BJ (cell line): ENCODE measurements at places on chromosomes 5 and 9.

GRCh38 chr5:59097712-59098111 lies 514.8 kb downstream of the RAB3C start:
- no peak for DNase-seq

DNA sequence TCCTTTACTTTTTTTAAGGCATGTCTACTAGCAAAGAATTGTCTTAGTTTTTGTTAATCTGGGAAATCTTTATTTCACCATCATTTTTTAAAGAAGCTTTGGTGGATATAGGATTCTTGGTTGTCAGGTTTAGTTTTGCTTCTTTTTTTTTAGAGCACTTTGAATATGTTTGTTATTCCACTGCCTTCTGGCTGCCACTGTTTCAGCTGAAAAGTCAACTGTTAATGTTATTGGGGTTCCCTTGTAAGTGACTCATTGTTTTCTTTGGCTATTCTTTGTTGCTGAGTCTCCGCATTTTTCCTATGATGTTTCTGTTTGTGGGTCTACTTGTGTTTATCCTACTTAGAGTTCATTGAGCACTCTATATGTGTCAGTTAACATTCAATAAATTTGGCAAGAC lies 44.4 kb downstream of the PHAX start:
- DNase-seq: no peak

- no peak for DNase-seq
Measured at GRCh38 chr5:90434116-90434714, 24.7 kb upstream of the CETN3 start.

DNA sequence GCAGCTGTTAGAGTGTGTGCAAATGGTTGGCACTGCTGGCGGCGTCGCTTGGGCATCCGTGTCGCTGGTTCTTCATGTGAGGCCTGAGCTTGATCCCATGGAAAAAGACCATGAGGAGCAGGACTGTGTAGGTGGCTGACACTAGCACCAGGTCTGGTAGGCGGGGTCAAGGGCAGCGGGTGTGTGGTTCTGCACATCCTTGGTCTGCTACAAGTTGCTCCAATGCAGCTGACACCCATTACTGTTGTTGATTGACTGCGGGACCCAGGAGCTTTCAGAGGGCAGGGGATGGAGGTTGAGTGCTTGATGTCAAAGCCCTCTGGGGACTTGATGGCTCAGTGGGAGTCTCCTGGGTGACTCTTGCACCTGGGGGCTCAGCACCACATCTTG lies 29.0 kb upstream of the PITX1 start:
- DNase-seq: no peak

DNA sequence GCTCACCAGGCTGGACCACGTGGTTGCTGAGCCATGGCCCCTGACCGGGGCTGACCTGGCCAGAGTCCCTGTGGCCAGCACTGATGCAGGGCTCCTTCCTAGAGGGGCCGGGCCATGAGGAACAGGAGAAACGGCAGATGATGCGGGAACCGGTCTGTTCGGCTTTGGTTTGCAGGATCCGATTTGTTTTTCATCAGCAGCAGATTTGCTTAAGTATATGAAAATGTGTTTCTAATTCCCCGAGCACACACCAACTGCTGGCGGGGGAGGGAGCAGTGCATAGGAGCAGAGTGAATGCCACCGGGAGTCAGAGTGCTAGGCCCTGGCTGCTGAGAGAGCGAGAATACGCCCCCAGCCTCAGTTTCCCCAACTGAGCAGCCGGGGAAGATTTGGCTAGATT lies 13.6 kb downstream of the NTNG2 start:
- no peak for DNase-seq

DNA sequence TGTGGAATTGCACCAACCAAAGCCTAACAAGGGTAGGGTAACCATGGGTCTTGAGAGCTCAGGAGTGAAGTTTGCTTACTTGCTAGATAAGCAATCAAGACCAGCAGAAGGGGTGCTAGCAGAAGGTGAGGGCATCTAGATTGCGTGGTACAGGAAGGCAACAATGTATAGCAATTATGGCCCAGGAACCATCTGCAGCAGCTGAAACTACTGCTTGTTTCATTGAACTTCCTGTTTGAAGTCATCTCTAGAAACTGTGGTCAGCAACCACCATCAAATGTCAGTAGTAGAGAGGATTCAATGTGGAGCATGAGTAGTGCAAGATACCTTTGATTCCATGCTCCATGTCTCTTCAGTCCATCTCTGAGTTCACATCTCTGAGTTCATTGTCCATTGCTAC lies 462.1 kb upstream of the GRAMD2B start:
- DNase-seq: no peak

- DNase-seq: no peak
Measured at GRCh38 chr9:35793461-35793860, 2.1 kb downstream of the NPR2 start.

DNA sequence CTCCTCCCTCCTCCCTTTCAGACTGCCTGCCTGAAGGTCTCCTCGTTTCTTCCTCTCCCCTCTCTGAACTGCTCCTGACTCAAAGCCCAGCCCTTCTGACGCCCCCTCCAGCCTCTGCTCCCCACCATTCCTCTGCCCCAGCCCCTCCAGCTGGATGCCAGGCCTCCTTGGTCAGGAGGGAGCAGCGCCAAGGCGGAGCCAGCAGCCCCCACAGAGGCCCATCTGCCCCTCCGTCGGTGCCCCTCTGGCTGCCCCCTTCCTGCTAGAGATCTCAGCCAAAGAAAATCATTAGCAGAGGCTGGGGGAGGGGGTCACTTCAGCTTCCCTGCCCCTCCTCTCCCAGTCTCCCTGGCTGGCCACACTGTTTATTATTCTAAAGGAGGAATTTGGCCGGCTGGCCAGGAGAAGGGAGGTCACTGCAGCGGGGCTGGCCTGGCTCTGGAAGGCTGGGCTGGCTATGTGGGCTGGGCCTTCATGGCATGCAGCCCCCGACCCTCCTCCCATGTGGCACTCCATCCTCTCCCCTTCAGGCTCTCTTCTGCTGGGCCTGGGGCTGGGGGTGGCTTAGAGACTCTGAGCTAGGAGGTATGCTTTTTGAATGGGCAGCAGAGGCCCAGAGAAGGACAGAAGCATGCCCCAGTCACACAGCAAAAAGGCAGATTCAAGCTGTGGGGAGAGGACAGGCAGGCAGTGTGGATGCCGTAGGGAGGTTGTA lies 16.9 kb downstream of the PDGFRB start:
- peak; percentile 77 for DNase-seq

GRCh38 chr5:61342071-61342501 lies 10.0 kb downstream of the ZSWIM6 start:
- DNase-seq: peak; percentile 47

DNA sequence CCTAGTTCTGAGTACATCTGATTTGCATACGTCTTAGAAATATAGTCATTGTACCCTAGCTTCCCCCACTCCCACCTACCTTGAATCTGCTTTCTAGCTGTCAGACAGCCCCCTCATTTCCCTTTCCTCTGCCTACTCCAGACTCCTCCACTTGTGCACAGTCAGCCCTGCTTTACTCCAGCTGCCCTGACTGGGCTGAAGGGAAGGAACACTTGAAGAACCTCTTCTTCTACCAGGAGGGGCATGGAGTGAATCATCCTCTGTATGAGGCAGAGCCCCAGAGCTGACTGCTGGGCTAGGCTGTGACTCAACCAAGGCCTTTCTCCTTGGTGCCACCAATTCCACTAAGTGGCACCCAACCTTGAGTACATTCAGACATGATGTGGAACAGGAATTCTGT lies 18.1 kb upstream of the ZFR start:
- DNase-seq: no peak

GRCh38 chr5:50365426-50366251 lies 75.4 kb downstream of the EMB start:
- no peak for DNase-seq

DNA sequence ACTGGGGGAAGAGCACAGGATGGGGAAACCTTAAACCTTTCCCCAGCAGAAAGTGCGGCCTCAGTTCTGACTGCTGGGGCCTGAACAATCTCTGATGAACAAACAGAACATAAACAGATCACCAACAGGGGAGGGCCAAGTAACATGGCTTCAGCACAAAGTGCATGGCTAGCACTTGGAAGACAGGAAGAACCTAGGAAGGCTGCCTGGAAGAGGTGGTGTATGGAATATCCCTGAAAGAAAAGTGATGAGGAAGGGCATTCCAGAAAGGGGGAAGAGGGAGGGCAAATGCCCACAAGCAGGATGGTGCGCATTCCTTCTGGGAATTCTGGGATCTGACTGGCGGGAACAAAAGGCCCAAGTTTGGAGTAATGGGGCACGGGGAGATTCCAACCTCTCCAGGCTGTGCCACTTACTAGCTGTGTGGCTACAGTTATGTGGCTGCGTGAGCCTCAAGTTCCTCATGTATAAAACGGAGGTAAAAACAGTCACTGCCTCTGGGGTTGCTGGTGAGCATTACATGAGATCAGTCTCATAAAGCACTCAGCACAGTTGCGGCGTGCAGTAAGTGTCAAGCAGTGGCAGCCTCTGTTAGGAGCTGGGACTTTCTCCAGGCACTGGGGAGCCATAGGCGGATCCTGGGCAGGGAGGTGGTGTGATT lies 1.6 kb downstream of the PDGFRB start:
- no peak for DNase-seq

DNA sequence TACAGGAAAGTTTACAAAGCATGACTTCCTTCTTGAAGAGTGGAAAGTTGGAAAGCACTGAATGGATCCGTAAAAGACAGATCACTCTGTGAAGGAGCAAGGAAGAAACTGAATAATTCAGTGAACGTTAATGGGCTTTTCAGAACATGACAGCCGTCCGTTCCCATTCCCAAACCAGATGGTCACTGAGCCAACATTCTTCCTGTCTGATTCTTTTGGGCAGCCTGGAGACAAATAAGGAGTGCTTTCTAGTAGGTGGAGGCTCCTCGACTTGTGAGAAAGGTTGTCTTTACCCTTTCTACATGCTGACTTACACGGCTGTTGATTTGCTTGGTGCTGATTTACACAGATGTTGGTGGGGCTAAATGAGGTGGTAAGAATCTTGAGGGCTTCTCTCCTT lies 51.0 kb upstream of the PAPPA start:
- DNase-seq: no peak

GRCh38 chr9:112404508-112404932 lies 24.6 kb downstream of the HSDL2 start:
- DNase-seq: no peak

GRCh38 chr5:474840-475661 lies 32.1 kb downstream of the EXOC3 start:
- DNase-seq: no peak

- no peak for DNase-seq
Measured at GRCh38 chr9:88521308-88521707, 13.7 kb upstream of the NXNL2 start.

- DNase-seq: no peak
Measured at GRCh38 chr9:133023117-133023890, 7.5 kb upstream of the GTF3C5 start.

DNA sequence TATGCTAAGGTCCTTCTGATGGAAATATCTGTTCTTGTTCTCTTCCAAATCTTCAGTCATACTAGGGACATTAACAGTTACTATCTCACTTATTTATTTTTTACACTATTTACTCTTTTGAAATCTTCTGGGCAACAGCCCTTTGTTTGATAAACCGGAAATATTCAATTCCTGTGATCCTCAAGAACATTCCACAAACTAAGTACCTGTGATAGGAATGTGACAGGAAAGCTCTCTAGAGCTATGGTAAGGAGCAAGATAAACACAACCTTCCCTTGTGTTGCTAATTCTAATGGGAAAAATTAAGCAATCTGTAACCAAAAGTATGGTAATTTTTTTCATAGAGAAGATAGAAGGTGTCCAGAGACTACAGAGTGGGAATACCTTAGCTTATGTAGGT lies 22.0 kb upstream of the ANKRD34B start:
- DNase-seq: no peak

GRCh38 chr9:103661663-103662062 lies 432.4 kb upstream of the SMC2 start:
- no peak for DNase-seq

DNA sequence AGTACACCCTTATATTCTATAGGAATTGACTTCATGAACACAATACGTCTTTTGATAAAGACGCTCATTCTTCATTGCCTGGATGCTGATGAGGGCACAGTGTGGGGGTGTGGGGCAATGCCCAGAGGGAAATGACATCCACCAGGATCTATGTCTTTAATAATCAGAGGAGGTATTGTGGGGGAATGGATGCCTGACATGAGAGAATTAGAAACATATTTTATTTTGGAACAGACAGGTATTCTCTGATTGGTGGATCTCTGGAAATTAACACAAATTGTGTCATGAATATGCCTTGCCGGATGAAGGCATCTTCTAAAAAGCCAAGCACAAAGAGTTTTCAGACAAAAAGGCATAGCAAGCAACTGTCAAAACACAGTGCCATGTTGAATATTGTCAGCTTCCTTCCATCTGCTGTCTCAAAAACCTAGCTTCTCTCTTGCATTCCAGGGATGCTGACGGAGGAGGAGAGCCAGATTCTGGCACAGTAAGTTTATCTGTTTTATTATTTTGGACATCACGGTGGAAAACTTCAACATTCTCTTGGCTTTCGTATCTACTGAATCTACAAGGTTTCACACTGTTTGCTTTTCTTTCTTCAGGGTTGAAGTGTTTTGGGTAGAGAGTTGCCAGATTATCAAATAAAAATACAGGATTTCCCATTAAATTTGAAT lies 3.9 kb upstream of the C5orf58 start:
- DNase-seq: no peak

DNA sequence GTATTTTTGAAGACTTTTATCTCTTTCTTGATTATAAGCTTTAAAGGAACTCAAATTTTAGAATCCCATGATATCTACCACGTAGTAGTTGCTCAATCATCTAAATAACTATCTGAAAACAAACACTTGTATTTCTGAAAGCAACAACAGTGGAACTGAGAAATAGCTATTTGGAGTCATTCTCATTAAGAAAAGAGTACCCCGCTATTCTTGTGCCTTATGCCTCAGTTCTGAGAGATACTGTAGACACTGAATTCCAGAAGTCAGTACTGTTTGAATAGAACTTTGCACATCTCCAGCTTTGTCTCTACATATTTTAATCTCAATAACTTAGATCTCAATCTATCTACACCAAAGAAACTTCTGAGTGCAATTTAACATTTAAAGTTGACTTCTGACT lies 11.4 kb downstream of the CHD1 start:
- DNase-seq: no peak

DNA sequence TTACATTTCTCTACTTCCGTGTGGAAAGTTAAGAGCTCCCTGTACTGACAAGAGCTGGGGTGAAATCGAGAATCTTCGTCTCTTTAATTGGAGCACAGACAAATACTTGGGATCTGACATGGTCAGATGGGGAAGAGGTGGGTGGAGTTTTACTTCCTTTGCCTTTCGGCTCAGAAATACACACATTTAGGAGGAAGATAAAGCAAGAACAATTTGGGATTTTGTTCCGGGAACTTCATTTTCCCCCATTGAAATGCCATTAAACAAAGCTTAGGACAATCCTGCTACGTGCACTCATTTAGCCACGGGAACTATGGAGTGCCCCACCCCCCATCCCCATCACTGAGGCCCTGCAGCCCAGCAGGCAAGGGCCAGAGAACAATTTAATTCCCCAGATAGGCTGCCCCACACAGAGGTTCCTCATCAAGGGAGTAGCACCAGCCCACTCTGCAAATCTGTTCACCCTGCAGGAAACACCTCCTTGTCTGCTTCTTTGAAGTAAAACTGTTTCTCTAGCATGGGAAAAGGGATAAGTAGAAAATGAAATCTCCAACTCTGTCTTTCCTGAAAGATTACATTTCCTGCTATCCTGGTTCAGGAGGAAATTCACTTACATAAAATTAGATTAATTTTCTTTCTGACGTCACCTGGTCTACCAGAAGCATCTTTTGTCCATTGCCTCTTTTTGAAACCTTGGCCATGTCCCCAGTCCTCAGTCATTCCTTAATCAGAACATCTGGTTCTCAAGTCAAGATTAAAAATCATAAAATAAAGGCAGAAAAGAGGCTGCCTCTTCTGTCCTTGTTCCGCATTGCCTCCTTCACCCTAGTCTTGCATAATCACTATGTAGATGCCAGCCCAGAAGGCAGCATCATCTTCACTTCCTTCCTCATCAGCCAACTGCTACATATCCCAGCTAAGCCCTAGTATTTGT lies 206.4 kb downstream of the ENC1 start:
- DNase-seq: no peak
